Activated T-cell treated with anti-CD3 and anti-CD28 coated beads, Interleukin-2, amount 50 U/mL, for 24 hours (primary cell): ENCODE measurements at places on chromosomes 11 and 22.

- H3K27me3 ChIP-seq: no peaks in the 10 kb centered on the region
- H3K4me3 ChIP-seq: no peak overlapping the region
- DNase-seq: no peak
- H3K36me3 ChIP-seq: no peaks in the 10 kb centered on the region
These were observed 908.6 kb downstream of the NTM start for GRCh38 chr11:132278801-132279574.

GRCh38 chr11:78227921-78228320, 39.2 kb downstream of the USP35 start:
- DNase-seq: no peak
- H3K4me3 ChIP-seq: no peak overlapping the region
- H3K4me1 ChIP-seq: peaks cover 18% of the 10 kb centered on the region
- peaks cover 4% of the 10 kb centered on the region for H3K36me3 ChIP-seq
- H3K27ac ChIP-seq: no peak overlapping the region

DNA sequence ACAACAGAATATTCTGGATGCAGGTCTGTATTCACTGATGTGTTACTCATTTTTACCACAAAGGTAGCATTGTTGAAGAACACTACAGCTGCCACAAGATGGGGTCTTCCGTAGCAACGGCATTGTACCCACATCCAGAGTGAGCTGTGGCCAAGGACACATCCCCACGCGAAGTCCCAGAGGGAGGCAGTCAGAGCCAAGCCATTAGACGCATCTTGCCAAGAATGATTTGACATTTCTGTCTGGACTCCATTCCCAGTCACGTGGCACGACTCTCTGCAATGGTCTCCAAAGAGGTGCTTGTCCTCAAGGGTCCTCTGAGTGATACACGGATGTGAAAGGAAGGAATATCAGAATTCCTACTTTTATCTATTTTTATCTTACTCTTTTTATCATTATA, 15.5 kb downstream of the OPCML start:
- no peak overlapping the region for H3K4me3 ChIP-seq
- no peaks in the 10 kb centered on the region for H3K36me3 ChIP-seq
- no peak overlapping the region for H3K27ac ChIP-seq
- no peaks in the 10 kb centered on the region for H3K4me1 ChIP-seq

GRCh38 chr11:11387622-11388305, 34.7 kb upstream of the CSNK2A3 start:
- H3K4me1 ChIP-seq: no peaks in the 10 kb centered on the region
- no peaks in the 10 kb centered on the region for H3K27me3 ChIP-seq
- H3K27ac ChIP-seq: no peak overlapping the region

DNA sequence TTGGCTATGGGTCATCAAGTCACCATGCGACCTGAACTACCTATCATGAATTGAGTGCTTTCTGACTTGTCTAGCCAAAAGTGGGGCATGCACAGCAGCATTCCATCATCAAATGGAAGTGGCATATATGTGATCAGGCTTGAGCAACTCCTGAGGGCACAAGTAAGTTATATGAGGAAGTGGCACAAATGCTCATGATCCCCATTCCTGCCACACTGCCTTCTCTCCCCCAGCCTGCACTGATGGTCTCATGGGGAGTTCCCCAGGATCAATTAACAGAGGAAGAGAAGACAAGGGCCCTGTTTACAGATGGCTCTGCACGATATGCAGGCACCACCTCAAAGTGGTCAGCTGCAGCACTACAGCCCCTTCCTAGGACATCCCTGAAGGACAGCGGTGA, 21.8 kb downstream of the MS4A4E start:
- no peaks in the 10 kb centered on the region for H3K36me3 ChIP-seq
- H3K4me3 ChIP-seq: no peak overlapping the region
- no peaks in the 10 kb centered on the region for H3K4me1 ChIP-seq
- H3K27me3 ChIP-seq: peaks cover 22% of the 10 kb centered on the region

- H3K27ac ChIP-seq: no peak overlapping the region
- H3K4me1 ChIP-seq: peaks cover 12% of the 10 kb centered on the region
- H3K27me3 ChIP-seq: peaks cover 10% of the 10 kb centered on the region
- no peak for DNase-seq
These were observed 69.6 kb downstream of the KIAA1671 start for GRCh38 chr22:25021976-25022711.

GRCh38 chr22:33561149-33561807, 359.0 kb downstream of the LARGE1 start:
- no peaks in the 10 kb centered on the region for H3K27me3 ChIP-seq
- no peaks in the 10 kb centered on the region for H3K4me1 ChIP-seq
- no peaks in the 10 kb centered on the region for H3K36me3 ChIP-seq
- DNase-seq: no peak
- H3K27ac ChIP-seq: no peak overlapping the region

DNA sequence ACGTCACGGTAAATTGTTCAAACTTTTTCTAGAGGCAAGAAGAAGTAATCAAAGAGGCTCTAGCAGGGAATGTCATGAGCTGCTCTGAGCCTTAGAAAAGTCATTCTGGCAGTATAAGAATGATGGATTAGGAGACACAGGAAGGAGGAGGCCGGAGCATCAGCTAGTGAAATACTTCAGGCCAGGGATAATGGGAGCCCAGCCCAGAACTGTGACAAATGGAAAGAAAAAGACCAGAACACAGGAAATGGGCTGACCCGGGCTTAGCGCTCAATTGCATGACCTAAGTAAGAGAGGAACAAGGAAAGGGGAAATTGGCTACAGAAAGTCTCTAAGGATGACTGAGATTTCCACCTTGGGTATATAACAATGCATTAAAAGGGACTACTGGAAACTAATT, 108.6 kb downstream of the LARGE1 start:
- H3K4me1 ChIP-seq: no peaks in the 10 kb centered on the region
- H3K36me3 ChIP-seq: no peaks in the 10 kb centered on the region
- DNase-seq: no peak
- H3K4me3 ChIP-seq: no peak overlapping the region

DNA sequence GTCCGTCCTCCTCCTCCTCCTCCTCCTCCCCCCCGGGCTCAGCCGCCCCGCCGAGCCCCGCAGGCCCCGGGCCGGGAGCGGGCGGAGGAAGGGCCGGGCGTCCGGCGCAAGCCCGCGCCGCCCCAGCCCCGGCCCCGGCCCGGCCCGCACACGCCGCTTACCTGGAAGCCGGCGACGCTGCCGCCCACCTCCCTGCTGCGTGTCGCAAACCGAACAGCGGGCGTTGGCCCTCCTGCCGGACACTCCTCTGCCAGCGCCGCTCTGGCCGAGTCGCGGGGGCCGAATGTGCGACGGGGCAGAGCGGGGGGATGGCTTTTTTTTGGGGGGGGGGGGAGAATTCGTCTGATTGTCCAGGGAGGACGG, 1.1 kb downstream of the IGF2 start:
- H3K36me3 ChIP-seq: no peaks in the 10 kb centered on the region
- H3K27me3 ChIP-seq: peaks cover 77% of the 10 kb centered on the region
- no peak for DNase-seq
- H3K4me1 ChIP-seq: peaks cover 27% of the 10 kb centered on the region
- no peak overlapping the region for H3K27ac ChIP-seq
